H1 (cell line): ENCODE measurements at places on chromosomes 3 and 15. TPM values are rescaled to one million over a fixed set of nuclear protein-coding genes. Genes with fewer than 3 reads are reported as not detected.

DNA sequence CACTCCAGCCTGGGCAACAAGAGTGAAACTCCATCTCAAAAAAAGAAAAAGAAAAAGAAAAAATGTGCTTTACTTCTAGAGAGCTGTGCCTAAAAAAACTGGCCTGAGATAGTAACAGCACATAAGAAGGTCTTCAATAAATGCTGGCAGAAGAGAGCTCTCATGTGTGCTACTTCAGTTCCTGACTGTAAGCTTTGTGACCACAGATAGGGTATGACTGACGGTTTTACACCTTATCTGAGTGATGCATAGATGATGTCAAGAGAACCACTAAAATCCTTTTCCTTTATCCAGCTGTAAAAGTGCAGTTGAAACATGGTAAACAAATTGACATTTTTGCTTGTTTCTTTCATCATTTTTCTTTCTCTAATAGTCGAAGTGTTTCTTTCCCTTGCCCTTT, 127.9 kb downstream of the C3orf70 start:
- DNase-seq, result no peak

DNA sequence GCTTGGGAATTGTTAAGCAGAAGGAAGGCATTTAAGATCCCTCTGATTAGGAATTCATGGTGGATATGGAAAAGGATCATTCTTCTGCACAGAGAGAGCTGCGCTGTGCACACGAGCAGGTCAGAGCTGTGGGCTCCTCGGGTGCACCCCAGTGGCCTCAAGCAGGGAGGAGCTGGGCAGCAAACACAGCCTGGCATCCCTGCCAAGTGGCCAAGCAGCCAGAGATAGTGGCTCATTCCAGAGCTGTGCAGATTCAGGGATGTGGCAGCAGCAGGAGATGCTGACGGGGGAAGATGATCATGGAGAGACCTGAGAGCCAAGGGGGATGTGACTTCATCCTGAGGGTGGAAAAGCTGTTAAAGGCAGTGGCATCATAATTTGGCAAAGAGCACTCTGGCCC, 55.9 kb downstream of the LRRK1 start:
- no peak for DNase-seq

DNA sequence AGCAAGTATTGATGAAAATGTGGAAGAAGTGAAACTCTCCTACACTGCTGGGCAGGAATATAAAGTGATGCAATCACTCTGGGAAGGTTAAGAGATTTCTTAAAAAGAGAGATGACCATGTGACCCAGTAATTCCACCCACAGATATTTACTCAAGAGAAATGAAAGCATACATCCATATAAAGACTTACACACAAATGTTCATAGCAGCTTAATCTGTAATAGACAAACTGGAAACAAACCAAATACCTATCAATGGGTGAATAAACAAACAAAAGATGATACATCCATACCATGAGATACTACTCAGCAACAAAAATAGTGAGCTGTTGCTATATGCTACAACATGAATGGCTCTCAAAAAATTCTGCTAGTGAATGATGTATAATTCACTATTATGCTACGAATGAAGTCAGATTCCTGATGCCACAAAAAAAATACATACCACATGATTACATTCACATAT, 463.3 kb downstream of the MAGI1 start:
- DNase-seq, result no peak

DNA sequence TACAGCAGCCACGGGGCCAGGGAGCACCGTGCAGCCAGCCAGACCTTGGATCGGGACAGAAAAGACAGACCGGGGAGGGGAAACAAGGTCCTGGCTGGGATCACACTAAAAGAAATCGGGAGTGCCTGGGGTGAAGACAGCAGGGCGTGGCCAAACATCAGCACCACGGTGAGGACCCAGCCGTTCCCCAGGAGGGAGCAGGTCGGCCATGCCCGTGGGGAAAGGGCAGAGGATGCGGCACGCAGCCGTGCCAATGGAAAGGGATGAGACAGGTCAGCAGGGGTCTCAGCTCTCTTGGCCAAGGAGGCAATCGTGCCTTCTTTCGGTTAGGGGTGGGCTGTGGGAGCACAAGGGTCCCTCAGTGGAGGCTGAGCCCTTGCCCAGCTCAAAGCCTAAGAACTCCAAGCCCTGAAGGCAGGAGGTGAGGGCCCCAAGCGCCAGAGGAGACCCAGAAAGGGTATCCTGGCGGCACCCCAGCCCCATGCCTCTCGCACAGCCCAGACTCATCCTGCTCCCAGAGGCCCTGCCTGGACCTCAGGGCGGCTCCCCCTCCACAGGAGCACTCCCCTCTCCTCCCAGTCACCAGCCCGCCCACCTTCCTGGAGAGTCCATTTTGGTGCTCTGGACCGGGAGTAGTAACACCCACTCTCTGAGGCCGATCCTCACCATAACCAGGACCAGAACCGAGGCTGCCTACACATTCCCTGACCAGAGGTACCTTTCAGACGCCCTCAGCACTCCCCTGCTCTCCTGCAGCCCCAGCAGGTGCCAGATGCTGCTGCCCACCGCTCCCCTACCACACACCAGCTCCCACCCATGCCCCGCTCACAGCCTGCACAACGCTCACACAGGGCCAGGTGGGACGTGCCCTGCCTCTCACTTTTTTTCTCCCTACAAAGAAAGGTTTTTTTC, 23.2 kb upstream of the OCA2 start:
- no peak for DNase-seq

- no peak for DNase-seq
Measured at GRCh38 chr3:140052771-140053702, 118.1 kb downstream of the CLSTN2 start.

DNA sequence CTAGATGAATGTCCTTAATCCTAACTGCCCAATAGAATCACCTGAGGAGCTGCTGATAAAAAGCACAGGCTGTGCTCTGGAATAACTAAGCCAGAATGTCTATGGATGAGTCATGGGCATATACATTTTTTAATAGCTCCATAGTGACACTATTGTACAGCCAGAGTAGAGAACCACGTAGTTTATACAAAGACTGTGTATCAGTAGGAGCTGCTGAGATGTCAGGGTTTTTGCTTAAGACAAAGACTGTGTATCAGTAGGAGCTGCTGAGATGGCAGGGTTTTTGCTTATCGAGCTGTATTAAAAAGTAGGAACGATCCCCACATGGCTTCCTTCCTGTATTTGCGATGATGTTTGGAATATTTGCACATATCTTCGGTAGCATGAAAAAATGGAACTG, 137.4 kb downstream of the SV2B start:
- no peak for DNase-seq

- no peak for DNase-seq
Measured at GRCh38 chr3:89859757-89860156, 752.3 kb downstream of the EPHA3 start.

DNA sequence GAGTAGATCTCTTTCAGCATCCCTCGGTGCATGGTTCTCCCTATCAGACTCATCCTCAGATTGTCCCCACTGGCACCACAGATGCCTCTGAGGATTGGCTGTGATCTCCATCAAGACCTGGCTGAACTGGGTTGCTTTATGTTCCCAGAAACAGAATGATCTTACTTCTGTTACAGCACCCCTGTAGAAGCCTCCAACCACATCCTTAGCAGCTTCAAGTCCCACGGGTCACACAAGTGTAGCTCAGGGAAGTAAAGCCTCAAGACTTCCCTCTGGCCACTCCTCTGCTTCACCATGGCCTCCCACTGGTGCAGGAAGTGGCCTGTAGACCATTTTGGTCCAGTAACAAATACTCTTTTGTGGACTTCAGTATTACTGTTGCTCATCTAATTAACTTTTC, 566.4 kb upstream of the SUCLG2 start:
- DNase-seq, result no peak

DNA sequence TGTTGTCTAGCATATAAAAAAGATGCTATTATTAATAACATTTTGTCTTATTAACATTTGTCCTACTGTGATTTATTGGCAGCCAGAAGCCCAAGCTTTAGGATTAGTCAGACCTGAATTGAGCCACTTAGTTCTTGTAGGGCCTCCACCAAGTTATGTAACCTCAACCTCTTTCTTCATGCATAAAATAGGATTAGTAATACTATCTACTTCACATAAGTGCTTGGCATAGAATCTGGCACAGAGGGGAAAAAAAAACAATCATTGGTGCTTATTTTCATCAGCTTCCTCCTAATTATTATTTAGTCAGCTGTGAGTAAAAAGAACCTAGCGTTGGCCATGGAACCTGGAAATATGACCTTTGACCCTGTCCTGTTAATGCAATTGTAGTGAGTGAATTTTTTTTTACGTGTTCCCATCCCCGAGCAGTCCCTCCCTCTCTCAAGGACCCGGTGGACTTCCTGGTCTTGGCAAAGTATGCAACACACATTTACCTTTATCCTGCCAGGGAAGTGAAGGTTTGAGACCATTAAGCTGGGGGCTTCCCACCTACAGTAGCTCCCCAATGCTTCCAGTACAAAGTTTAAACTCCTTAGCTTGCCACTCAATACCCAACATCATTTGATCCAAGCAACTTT, 136.8 kb downstream of the FHIT start:
- DNase-seq, result no peak

Gene CCR9
- polyA plus RNA-seq, result not detected in 2 replicates

Gene MESD
- 9.0 and 11.0 TPM in 2 replicates for polyA plus RNA-seq

Gene OXTR
- 0.77 and 0.91 TPM in 2 replicates for polyA plus RNA-seq

Gene DPPA4
- 395 and 424 TPM in 2 replicates for polyA plus RNA-seq
